ENCODE measurements at places on chromosomes 13 and 19. TPM values are rescaled to one million over a fixed set of nuclear protein-coding genes. Genes with fewer than 3 reads are reported as not detected.

The IGSF23 gene
- not detected for total RNA-seq

The COL5A3 gene
- 2.1 TPM for total RNA-seq

The LRG1 gene
- not detected for total RNA-seq

The TFPT gene
- 19.3 TPM for total RNA-seq

The PRRG2 gene
- 0.83 TPM for total RNA-seq

The NRTN gene
- 0.14 TPM for total RNA-seq

The ZNF527 gene
- total RNA-seq: 4.1 TPM

The KLK12 gene
- not detected for total RNA-seq

The ZNF470 gene
- total RNA-seq: 7.9 TPM

The TRPM4 gene
- 16.5 TPM for total RNA-seq

The TEKTIP1 gene
- not detected for total RNA-seq

The SLC25A30 gene
- 12.8 TPM for total RNA-seq

The CLEC17A gene
- total RNA-seq: 0.28 TPM

The ADM5 gene
- 0.28 TPM for total RNA-seq

The PCSK4 gene
- total RNA-seq: 1.3 TPM

The DCT gene
- total RNA-seq: under 0.01 TPM

The OR10H4 gene
- not detected for total RNA-seq

The MLLT1 gene
- total RNA-seq: 4.4 TPM

The PABPC3 gene
- total RNA-seq: 0.09 TPM

The DNAAF3 gene
- total RNA-seq: 0.09 TPM

The NTF4 gene
- not detected for total RNA-seq
